Renal pelvis (tissue), 12 donors: ENCODE measurements at places on chromosomes 1 and 21. TPM values are rescaled to one million over a fixed set of nuclear protein-coding genes. Genes with fewer than 3 reads are reported as not detected.

CD247 gene
- 0.44 TPM for polyA plus RNA-seq

TIE1 gene
- 52.1 TPM for polyA plus RNA-seq

NBPF6 gene
- not detected for polyA plus RNA-seq

KCNAB2 gene
- polyA plus RNA-seq, result 4.1 TPM

ACOT11 gene
- polyA plus RNA-seq, result 16.0 TPM

SLC35D1 gene
- polyA plus RNA-seq, result 12.9 TPM

IFNAR2 gene
- polyA plus RNA-seq, result 21.8 TPM

ADAM30 gene
- not detected for polyA plus RNA-seq

KCNA2 gene
- 0.44 TPM for polyA plus RNA-seq

ADCY10 gene
- polyA plus RNA-seq, result 0.46 TPM

CCDC181 gene
- 9.7 TPM for polyA plus RNA-seq

SPRR2A gene
- polyA plus RNA-seq, result not detected

SUSD4 gene
- polyA plus RNA-seq, result 20.5 TPM

TCP10L gene
- 2.4 TPM for polyA plus RNA-seq

FCAMR gene
- 10.5 TPM for polyA plus RNA-seq

PLEKHG5 gene
- polyA plus RNA-seq, result 25.1 TPM

ITGB2 gene
- polyA plus RNA-seq, result 12.4 TPM

SESN2 gene
- polyA plus RNA-seq, result 21.4 TPM

PAPPA2 gene
- 33.2 TPM for polyA plus RNA-seq

VHLL gene
- not detected for polyA plus RNA-seq

KISS1 gene
- polyA plus RNA-seq, result 0.81 TPM

WNT4 gene
- 8.7 TPM for polyA plus RNA-seq

CRYZL1 gene
- polyA plus RNA-seq, result 73.7 TPM

PTPRC gene
- polyA plus RNA-seq, result 4.9 TPM

LMX1A gene
- not detected for polyA plus RNA-seq

SELP gene
- polyA plus RNA-seq, result 4.9 TPM

HRNR gene
- polyA plus RNA-seq, result 0.54 TPM

HES2 gene
- 0.33 TPM for polyA plus RNA-seq
